Hematopoietic multipotent progenitor cell treated with erythropoietin and hydrocortisone succinate and interleukin-3 and kit ligand, for 4 days (in vitro differentiated cells): ENCODE measurements at places on chromosomes 3 and 15.

- no peak for DNase-seq
Observed at GRCh38 chr3:196619223-196619622, 20.3 kb upstream of the NRROS start.

GRCh38 chr3:42123012-42123581 lies 31.9 kb downstream of the TRAK1 start:
- DNase-seq: no peak

DNA sequence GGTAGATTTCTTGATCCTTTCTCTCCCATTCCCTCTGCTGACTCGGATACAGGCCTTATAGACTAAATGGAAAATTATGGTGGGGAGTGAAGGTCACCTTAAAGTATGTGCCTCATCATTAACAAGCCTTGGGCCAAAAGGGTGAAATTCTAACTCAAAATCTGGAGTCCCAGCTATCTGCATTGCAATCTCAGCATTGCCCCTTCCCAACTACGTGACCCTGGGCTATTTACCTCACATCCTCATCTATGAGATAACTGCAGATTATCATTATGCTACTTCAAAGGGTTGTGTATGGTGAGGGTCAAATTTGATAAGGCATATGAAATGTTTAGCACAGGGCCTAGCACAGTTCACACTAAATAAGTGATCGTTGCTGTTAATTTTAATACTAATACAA lies 147.7 kb downstream of the WNT5A start:
- DNase-seq: no peak

DNA sequence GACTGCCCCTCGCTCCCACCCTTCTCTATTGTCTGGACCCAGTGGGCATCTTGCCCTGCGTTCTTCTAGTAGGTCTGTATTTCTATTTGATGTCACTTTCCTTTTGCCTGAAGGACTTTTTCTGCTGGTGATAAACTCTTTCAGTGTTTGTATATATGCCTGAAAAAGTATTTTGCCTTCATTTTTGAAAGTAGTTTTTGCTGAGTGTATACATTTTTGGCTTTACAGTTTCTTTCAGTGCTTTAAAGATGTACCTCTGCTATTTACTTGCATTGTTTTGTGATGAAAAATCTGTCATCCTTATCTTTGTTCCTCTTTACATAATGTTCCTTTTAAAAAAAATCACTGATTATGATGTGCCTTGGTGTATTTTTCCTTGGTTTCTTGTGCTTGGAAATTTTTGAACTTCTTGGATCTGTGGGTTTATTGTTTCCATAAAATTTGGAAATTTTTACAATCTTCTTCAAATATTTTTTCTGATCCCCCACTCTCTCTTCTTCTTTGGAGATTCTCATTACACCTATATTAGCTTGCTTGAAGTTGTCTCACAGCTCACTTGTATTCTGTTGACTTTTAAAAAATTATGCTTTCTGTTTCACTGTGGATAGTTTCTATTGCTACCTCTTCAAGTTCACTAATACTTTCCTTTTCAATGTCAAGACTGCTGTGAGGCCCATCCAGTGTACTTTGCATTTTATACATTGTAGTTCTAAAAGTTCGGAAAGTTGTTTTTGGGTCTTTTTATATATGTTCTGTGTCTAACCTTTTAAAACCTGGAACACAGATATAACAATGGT lies 67.8 kb downstream of the RGMA start:
- no peak for DNase-seq

DNA sequence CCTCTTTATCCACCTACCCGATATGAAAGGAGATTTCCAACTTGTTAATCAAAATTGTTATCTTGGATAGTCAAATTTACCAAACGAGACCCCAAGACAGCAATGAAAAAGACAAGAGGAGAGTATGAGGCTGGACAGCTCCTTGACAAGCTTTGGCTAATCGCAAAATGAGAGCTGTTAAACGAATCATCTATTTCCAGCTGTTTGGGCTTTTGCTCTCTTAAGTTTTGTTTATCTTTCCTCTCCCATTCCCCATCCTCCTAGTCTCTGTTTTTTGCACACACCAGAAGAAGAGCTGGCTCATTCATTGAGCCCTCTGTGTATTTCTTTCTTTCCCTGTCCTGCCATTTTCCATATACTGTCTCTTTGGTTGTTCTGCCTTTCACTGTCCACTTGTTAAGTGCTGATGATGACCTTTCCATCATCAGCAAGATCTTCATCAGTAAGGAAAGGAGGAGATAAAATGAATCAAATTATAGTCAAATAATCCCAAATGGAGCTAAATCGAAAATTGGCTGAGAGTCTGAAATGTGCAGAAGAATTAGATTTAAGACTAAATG lies 161.6 kb downstream of the SLC9A9 start:
- no peak for DNase-seq

- no peak for DNase-seq
Observed at GRCh38 chr3:73026111-73026759, 29.6 kb downstream of the PPP4R2 start.

DNA sequence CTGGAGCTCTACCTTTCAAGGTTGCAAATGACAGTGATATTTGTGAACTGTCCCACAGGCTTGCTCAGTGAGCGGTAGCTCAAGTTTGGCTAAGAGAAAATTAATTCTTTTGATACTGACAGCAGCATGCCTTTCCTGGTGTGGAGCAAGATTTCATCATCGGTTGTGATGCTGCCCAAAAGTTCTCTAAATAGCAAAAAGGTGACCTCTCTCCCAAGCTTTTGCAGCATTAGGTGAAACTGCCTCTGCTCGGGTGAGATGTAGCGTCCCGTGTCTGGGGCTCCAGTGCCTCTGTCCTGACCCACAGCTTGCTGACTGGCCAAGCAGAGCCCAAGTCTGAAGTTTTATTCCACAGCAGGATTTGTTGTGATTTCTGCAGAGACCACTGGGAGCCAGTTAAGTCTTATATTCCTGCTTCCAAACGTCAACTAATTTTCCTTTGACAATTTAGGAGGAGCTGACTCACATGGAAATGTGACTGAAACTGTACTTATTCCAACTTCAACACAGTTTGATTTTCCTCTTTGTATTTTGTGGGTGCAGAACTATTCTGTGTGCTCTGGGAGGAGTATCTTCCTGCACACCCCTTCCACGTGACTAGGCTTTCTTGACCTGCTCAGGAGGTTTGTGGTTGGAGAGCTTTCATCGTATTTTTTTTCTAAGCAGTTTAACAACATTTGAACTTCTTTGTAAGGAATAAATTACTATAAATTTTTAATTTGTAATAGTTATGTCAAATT lies 5.9 kb downstream of the SYNM start:
- DNase-seq: peak; percentile 16

- no peak for DNase-seq
Observed at GRCh38 chr15:54859982-54860381, 336.8 kb downstream of the RSL24D1 start.

DNA sequence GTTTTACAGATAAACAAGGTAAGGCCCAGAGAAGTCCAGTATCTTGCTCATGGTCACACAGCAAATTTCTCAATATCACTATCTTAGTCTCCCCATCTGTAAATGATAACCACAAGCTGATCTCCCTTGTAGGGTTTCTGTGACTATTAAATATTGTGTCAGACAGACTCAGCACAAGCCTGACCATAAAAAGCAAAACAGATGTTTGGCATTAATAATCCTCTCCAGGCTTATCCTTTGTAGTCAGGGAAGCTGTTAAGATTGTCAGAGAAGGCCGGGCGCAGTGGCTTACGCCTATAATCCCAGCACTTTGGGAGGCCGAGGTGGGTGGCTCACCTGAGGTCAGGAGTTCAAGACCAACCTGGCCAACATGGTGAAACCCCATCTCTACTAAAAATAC lies 173.2 kb upstream of the PRICKLE2 start:
- peak; percentile 4 for DNase-seq

DNA sequence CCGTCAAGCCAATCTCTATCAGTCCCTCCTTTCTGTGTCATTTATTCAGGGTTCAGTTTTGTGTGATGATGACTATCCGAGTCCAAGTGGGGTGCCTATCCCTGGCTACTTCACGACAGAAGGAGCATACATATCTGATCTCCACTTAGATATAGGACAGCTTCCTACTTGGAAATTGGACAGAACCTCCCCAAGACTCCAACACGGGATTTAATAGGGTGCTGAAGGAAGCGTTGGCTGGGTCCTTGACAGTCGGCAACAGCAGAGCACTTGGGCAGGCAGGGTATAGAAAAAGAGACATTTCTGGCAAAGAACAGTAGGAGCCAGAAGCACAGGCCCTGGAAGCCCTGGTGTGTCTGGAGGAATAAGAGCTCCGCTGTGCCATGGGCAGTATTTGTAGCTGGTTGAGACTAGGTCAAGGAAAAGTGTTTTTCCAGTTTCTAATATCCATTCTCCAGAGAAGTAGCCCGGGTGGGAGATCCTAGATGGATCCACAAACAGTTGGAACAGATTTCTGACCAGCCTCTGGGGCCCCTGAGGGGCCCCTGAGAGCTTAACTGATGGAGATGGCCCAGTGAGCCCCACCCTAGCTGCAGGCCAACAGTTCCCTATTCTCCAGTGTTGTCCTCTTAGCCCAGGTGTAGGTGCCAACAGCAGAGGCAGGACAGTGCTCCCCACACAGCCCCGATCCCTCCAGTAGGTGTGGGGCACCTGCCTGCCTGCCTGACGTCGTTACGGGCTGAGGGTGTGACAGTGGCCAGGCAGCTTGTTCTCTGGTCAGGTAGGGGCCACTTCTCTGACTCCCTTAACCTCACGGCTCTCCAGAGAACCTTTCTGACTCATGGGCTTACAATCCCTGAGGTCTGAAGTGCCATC lies 130.8 kb downstream of the CHCHD6 start:
- no peak for DNase-seq

- DNase-seq: no peak
Observed at GRCh38 chr3:50353245-50354004, 2.8 kb downstream of the CYB561D2 start.

GRCh38 chr15:73338058-73338457 lies 30.7 kb downstream of the HCN4 start:
- DNase-seq: no peak

- DNase-seq: no peak
Observed at GRCh38 chr3:103075282-103075681, 640.5 kb downstream of the ZPLD1 start.

DNA sequence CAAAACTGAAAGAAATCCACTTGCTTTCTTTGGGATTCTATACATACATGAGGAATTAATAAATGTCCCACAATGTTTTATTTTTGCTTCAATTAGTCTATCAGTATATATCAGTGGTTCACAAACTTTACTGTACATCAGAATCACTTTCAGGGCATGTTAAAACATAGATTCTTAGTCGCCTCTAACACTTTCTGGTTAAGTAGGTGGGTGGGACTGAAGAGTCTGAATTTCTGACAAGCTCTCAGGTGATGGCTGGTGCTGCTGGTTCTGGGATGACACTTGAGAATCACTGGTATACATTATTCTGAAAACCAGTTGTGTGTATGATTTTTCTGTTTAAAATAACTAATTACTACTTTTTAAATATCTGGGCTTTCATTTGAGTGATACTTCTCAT lies 393.3 kb downstream of the TBC1D5 start:
- no peak for DNase-seq

- DNase-seq: no peak
Observed at GRCh38 chr15:65412556-65412955, 10.2 kb downstream of the IGDCC4 start.

DNA sequence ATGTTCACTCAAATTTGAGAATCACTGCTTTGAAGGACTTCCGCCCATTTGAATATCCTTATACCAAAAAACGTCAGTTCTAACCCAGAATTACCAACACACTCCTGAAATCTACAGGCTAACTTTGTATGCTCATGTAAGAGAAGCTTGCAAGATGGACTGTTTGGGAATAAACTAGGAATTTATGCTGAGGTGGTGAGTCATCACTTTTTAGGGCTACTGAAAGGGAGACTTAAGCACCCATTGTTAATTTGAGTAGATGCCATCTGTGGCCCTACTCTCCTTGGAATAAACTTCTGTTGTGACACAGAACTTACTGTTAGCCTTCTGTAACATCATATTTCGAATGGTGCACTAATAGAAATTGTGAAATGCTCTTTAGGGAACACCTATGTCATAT lies 74.6 kb downstream of the FGF12 start:
- no peak for DNase-seq

DNA sequence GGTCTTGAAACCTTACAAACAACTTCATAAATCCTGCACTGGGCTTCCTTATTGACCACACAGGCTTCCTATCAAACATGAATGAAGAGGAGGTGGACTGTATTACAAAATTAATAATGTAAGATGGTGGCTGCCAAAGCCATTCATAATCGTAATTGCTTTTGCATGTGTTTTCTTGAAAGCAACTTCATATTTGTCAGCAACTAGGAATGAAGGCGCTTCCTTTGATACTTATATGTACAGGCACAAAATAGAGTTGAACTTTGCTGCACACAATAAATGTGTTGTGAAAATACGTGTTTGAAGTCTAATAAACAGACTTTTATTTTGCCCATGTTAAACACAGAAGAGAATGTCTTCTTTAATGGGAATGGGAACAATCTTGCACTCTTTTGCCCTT lies 72.1 kb upstream of the OXTR start:
- DNase-seq: no peak

GRCh38 chr15:63069616-63070090 lies 27.1 kb downstream of the TPM1 start:
- DNase-seq: no peak

DNA sequence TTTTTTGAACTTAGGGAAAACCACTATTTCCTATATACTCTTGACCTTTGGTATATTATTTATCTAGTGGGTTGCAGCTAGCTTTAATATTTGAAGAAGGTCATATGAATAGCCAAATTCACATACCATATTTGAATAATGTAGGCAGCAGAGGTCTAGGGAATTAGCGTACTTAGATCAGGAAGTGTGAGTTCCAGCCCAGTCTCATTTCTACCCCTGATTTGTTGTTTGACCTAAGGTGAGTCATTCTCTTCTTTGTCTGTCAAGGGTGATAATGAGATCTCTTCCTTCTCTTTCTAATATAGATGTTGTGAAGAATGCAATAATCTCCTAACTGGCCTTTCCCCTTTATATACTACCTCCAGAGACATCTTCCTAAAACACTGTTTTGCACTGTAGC lies 36.6 kb upstream of the ZPLD1 start:
- DNase-seq: no peak

DNA sequence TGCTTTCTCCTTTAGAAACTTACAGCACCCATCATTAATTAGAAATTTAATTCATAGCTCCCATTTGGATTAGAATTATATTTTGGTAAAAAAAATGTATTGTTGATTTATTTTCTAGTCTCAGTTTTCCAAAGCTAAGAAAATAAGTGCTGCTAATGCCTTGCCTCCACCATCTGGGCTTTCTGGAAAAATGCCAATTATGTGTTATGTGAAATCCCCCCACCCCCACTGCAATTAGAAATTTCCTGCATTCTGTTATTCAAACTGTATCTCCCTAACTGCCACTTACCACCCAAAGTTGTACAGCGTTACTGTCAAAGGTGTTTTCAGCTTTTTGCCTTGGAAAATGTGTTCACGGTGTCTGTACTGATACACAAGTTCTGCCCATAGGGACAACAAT lies 617.2 kb upstream of the UBE2E2 start:
- peak; percentile 56 for DNase-seq

GRCh38 chr3:73868688-73869315 lies 244.1 kb upstream of the PDZRN3 start:
- DNase-seq: peak; percentile 17

DNA sequence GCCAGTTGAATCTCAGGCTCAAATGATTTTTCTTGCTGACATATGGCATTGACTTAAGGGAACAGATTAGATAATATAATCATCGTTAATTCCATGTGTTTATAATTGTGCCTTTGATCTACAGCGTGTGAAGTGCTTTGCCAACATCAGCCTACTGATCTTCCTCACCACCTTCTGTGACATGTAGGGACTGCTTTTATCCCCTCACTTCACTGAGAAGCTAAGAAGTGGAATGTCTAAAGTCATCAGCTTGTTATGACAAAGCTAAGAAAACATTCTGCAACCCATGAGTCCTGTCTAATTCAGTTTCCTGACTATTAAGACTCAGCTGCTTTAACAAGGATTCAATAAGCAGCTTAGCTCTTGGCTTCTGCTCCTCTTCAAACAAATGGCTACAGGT lies 106.0 kb downstream of the MYH15 start:
- no peak for DNase-seq
